ENCODE measurements at places on chromosomes 6 and 20.

DNA sequence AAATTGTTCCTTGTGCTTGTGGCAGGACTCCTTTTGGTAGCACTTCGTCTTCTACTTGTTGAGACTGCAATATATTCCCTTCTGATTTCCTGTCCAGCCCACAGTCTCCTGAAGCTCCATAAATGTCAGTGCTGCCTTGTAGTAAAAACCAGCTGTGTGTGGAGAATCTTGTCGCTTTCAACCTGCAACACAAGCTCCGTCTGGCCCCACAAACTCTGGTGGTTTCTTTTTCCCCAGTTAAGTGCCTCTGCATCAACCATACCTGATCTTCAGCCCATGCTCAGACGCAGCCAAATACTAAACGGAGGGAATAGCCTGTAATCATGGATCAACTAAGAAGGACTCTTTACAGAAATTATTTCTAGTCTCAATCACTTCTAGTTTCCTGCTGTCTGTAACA, 1133.3 kb upstream of the ADGRB3 start:
- DNase-seq, result no peak

DNA sequence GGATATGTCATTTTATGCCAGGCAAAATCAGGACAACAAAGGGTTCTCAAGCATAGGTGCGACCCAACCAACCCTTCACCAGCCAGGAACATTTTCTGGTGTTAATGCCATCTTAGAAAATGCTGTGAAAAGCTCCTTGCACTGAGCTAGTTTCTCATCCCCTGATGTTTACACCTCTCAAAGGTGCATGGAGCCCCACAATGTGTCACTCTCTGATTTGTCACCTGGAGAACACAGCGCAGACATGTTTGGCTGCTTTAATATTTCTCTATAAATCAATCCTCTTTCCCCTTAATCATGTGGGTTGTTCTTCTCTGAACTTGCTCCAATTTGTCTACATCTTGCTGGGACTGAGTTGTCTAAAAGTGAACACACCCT, 244.3 kb downstream of the TSHZ2 start:
- no peak for DNase-seq

GRCh38 chr20:4484379-4484997, 237.2 kb upstream of the PRND start:
- peak; percentile 28 for DNase-seq

- DNase-seq, result no peak
Observed at GRCh38 chr6:66065313-66065712, 358.3 kb upstream of the EYS start.

GRCh38 chr20:34530342-34530741, 14.1 kb downstream of the DYNLRB1 start:
- DNase-seq, result no peak

- peak; percentile 75 for DNase-seq
Observed at GRCh38 chr6:22471132-22471690, 98.2 kb upstream of the HDGFL1 start.

Measured in NCI-H345 (cell line).